ENCODE measurements at places on chromosomes 6 and 20.

GRCh38 chr20:10474606-10475184 lies 39.6 kb downstream of the SLX4IP start:
- DNase-seq: no peak

DNA sequence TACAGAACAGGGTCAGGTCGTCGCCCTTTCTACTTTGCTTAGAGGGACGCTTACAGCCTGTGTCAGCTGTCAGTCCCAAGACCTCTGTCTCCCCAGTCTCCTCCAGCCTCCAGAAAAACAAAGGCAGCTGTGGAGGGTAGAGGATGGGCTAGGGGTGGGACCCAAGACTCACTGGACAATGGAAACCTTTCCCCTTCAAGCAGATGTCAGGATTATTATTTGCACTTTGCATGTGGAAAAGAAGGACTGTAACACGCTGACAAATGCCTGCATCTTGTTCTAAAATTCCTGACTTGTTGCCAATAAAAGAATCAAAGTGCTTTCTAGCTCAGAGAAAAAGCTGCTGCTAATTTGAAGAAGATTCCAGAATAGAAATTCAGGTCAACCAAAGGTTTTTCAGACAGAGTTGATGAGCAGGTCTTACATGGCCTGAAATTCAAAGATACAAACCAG lies 58.7 kb downstream of the SNX5 start:
- DNase-seq: no peak

- no peak for DNase-seq
These were observed 4.8 kb downstream of the PPP1R10 start for GRCh38 chr6:30612213-30612612.

DNA sequence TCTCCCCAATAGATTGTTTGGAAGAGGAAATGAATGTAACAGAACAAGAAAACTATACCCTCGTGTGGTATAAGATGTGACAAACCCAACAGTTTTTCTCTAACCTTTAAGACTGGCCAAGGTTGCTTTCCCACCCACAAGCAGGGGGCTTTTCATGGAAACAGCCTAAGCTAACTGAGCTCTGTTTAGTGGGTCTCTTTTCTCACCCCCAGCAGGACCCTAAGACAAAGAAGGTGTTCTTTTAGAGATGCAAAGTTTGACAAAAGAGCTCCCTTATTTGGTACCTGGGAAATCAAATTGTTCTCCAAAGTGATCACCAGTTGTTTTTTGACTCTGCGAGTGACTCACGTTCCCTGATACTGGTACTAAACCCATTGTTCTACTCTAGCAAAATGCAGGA lies 59.1 kb downstream of the MBOAT1 start:
- no peak for DNase-seq

DNA sequence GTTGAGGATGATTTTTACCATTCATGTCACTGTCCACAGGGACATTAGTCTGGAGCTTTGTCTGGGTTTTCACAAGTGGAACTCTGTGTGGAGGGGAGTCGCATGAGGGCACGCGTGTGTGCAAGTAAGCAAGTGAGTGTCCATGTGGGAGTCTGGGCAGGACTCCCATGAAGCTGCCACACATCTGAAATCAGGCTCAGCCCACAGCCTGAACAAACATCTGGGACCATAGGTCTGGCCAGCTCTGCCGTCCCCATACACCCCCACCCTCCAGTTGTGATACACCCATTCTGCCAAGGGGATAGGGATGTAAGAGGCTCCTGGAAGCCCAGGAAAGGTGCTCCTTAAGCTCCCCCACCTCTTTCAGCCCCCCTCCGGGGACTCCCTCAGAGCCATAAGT lies 17.1 kb upstream of the FOXP4 start:
- no peak for DNase-seq

DNA sequence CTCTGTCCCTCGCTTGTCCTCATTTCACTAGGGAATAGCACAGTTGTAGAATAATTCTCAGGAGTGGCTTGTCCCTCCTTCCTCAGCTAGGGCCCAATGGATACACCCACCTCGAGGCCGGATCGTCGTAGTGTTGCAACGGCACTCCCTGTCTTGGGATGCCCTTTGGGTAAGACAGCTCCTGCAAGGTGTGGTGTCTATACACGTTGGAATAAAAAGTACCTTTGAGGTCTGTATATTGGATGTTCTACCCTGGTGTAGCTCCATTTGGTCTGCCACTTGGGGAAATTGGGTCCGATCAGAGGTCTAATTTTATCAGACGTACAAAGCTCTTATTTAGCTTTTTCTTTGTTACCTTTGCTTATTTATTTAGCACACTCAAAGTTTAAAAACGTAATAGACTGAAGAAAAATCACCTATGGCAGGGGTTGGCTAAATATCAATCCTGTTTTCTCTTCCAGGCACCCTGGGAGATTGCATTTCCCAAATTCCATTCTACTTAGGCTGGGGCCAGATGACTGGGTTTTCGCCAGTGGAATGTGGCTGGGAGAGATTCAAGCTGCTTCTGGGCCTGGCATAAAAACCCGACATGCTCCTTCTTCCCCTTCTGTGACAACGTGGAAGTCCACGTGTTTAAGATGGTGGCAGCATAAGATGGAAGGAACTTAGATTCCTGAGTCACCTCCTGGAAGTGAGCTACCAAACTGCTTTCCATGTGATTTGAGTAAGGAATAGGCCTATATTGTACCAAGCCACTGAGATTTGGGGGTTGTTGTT lies 82.3 kb upstream of the CD83 start:
- no peak for DNase-seq

DNA sequence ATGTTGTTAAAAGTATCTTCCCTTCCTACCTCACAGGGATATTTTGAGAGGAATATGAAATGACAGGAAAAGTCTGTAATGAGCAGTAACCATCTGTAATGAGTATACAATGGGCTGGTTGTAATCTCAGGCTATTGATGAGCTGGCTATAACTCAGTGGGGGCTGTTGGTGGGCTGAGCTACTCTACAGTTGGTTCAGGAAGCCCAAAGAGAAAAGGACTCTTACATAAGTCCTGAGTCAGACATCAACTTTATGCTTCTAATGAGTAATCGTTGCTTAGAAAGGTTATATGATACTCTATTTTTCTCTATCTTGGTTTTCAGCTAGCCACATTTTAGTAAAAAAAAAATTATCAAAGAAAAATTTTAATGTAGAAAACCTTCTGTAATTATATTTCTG lies 26.4 kb downstream of the ZNF391 start:
- DNase-seq: no peak

GRCh38 chr20:36888880-36889516 lies 13.1 kb downstream of the TLDC2 start:
- no peak for DNase-seq

Measured in activated T-helper 1 cell treated with Interleukin-2 at 50 U/mL for 16 hours (primary cell).